Esophagus squamous epithelium (tissue), 5 donors: ENCODE measurements at places on chromosomes 6 and 20.

DNA sequence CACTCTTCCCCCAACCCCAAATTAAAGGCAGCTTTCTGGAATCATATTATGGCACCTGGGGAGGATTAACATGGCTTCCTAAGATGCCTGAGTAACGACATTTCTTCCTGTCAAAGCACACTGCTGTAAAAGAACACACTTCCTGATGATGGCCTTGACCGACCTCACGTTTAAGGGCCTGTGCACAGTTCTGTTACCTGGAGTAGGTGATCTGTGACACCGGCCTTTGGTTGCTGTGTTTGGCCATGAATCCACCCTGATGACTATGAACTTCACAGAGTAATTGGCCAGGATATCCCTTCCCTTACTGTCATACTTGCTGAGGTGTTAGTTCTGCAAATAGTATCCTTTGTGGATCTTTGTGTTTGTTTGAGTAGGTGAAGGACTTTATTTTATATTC, 45.8 kb downstream of the PLCB4 start:
- no peak for DNase-seq

DNA sequence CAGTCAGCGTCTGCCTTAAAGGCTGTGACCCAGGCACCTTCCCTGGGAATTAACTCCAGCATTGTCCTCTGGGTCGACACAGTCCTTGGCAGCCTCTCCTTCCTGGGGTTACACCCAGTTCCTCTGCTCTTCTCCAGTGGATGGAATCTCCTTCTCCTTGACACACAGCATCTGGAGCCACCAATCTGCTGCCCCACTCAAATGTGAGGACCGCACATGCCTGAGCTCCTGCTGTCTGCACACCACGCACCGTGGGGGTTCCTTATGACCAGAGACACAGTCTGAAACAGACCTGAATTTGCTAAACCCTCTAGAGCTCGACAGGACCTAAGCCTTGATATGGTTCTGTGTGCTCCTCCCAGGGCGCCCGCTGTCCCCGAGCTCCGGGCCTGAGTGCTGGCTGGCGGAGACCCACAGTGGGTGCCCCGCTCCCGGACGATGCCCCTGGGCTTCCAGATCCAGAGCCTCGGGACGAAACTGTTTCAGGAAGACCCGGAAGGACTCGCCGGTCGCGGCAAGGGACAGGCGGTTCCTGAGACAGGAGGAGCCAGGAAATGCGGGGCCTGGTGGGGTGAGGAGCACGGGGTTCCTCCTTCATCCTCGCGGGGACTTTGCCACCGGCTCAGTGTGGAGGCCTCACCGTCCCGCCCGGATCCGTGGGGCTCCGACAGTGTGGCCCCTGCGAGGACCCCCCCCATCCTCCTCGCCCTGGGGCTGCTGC, 2.5 kb upstream of the RAET1G start:
- DNase-seq: no peak

- no peak for DNase-seq
Measured at GRCh38 chr6:7215798-7216231, 97.2 kb downstream of the SSR1 start.

DNA sequence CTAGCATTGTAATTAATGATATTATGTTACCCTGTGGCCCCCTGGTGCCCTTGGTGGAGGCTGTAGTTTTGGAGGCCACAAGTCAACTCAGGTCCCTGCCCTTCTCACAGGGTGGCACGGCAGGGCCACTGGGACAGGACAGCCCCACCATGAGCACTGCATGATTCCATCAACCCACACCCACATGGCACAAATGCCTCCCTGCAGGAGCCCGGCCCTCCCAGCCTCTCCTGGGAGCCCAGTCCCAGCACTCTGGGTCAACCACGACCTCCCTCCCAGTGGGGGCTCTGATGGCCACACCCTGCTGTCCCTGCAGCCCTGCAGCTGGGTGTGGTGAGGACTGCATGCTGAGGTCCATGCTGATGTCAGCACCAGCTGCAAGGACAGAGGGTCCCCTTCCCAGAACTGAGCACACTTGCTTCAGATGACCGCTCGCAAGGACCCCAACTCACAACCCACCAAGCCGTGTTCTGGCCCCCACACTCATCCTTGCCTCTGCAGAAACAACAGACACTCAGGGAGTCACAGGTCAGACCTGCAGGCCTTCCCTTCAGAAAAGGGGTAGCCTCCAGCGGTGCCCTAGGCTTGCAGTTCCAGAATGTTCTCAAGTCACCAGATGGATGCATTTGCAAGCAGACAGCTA, 15.7 kb upstream of the CST7 start:
- no peak for DNase-seq

DNA sequence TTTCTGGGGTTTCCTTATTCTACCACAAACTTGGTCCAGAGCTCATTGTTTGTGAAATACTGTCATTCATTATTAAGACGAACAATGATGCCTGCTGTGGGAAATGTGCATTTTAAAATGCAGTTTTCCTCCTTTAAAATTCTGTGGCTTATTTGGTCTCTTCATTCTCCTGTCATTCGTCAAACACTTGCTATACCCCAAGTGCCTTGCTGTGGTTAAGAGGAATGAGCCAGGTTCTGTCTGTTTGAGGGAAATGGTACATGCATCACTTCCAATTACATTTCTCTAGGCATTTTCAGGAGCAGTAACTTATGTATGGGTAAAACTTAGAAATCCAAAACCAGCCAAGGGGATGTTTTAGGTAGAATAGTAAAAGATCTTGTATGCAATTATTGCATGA, 1087.7 kb downstream of the KIF16B start:
- DNase-seq: no peak

- DNase-seq: no peak
Measured at GRCh38 chr6:115618256-115618655, 442.4 kb downstream of the FRK start.

DNA sequence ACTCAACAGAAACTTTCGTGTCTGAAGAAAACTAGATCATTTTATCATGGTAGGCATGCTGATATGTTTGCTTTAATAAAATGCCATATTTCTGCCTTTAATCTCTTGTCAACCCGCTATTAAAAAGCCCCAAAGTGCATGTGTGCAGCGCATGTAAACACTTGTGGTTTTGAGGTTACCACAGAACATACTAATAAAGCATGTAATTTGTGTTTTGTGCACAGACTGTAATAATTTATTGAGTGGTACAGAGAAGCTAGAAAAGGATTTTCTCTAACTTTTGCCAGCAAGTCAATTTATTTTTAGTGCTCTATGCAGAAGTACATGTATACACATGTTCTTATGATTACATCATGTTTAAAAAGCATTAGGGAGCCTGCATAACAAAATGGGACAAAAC, 349.9 kb upstream of the SLC35B3 start:
- no peak for DNase-seq
